RKO (cell line): ENCODE measurements at places on chromosomes 13 and 19.
A peak's percentile ranks its signal among the peaks of the same experiment; 100 is the strongest.

- no peak for DNase-seq
Observed at GRCh38 chr19:55258476-55258827, 365 bp downstream of the PPP6R1 start.

GRCh38 chr19:15555759-15556633, 47.7 kb downstream of the CYP4F22 start:
- DNase-seq: peak; percentile 94

- peak; percentile 39 for DNase-seq
Observed at GRCh38 chr13:70795484-70795883, 687.2 kb upstream of the KLHL1 start.

GRCh38 chr19:19416280-19416679, 10.8 kb downstream of the GATAD2A start:
- DNase-seq: no peak

DNA sequence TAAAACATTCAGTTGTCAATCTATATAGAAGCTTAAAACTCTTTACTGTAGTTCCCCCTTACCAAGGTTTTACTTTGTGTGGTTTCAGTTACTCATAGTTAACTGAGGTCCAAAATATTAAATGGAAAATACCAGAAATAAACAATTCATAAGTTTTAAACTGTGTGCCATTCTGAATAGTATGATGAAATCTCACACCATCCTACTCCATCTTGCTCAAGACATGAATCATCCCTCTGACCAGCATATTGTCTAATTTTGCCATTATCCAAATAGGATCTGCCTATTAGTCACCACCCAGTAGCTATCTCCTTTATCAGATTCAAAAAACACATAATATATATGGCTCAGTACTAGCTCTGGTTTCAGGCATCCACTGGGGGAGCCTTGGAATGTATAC, 22.4 kb downstream of the ZNF571 start:
- DNase-seq: peak; percentile 70

DNA sequence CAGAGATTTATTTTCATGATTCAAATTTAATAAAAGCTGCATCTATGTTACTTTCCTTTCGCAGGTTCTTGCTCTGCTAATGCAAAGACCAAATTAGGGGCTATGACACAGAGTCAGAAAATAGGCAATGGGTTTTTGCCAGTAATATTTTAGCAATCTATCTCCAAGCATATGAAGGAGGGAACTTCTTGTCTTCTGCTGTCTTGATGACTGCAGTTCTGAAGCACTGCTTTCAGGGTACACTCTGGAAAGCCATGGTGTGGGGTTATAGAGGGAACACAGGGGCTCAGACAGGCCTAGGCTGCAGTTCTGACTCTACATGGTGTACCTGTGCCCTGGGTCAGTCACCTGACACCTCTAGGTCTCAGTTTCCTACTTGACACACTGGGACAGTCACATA, 263.4 kb downstream of the DNAJC15 start:
- DNase-seq: no peak

- DNase-seq: no peak
Observed at GRCh38 chr19:24052811-24053210, 34.2 kb upstream of the ZNF254 start.

DNA sequence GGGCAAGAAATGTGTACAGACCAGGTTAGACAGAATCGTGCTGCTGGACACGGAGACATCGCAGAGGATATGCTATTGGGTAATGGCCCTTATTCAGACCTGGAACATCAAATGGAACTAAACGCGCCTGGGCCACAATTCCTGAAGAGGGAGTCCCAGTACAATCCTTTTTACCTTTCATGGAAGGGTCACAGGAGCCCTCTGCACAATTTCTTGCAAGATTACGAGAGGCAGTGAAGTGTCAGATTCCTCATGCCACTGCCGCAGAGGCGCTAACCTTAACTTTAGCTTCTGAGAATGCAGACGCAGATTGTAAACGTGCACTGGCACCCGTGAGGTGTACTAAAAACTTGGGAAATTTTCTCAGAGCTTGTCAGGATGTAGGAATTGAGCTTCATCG, 18.1 kb downstream of the CLEC4M start:
- DNase-seq: no peak

DNA sequence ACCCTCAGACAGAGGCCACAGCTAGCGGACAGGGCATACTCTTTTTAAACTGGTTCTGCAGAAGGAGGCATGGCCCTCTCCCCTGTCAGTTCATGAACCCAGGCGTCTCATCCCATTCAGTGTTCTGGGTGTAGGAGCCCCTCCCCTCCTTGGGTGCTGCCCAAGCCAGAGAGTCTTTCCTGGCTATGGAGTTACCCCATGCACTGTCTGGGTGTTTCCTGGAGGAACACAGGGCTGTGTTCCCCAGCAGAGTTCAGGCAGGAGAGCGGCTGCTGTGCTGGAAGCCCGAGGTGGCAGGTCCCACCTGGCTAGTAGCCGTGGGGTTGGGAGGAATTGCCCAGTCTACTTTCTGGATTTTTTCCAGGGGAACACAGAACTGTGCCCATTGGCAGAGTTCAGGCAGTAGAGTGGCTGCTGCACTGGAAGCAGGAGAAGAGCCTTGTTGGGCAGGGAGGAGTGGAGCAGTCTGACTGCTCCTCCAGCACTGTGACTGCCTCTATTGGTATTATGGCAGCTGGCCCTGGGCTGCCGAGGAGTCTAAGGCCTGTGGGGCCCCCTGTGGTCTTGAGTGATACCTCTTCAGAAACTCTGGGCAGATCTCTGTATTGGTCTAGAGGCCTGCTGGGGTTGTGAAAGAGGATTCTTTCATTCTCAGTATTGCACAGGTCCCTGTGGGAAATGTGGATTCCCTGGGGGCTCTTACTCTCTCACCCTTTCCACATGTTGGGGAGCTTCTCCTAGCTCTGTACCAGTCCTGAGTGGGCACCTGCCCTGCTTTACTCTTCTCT, 168.3 kb downstream of the PCDH20 start:
- no peak for DNase-seq

DNA sequence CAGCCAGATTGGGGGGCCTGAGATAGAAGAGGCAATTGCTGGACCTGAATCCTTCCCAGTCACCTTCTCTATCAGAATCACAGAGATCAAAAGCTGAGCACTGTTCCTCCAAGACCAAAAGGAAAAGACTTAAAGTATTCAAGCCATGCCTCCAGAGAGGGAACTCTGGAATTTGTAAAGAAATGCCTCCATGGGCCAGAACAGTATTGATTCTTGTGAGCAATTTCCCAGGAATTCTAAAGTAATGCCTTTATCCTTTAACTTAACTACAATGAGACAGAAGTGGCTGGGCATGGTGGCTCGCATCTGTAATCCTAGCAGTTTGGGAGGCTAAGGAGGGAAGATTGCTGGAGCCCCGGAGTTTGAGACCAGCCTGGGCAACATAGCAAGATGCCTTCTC, 148.8 kb downstream of the FLT1 start:
- DNase-seq: no peak

DNA sequence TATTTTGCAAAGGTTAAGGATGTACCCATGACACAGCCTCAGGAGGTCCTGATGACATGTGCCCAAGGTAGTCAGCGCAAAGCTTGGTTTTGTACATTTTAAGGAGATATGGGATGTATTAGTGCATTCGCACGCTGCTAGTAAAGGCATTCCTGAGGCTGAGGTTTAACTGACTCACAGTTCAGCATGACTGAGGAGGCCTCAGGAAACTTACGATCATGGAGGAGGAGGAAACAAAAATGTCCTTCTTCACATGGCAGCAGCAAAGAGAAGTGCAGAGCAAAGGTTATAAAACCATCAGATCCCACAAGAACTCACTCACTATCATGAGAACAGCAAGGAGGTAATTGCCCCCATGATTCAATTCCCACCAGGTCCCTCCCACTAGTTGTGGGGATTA, 1017.4 kb downstream of the EFNB2 start:
- DNase-seq: no peak
